ENCODE measurements at places on chromosomes 3 and 15.

GRCh38 chr3:16290007-16290826, 25.2 kb downstream of the OXNAD1 start:
- peak; percentile 73 for DNase-seq

- DNase-seq, result no peak
These were observed 76.6 kb downstream of the CPN2 start for GRCh38 chr3:194274424-194275085.

DNA sequence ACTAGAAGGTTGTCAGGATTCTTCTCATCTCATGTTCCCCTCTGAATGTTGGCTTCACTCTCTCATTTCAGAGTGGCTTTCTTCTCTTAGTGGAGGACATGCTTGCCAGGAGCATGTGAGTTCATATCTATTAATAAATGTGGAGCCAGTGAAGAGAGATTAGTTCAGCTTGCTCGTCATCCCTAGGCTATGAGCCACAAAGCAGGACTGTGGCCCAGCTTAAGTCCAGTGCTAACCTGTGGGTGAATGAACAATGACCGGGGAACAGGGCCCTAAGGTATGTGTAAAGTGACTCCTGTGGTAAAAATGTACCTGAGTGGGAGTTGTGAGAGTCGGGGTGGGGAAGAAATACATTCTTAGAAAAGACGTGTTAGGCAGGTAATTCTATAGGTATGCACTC, 96.9 kb upstream of the TBL1XR1 start:
- DNase-seq, result no peak

DNA sequence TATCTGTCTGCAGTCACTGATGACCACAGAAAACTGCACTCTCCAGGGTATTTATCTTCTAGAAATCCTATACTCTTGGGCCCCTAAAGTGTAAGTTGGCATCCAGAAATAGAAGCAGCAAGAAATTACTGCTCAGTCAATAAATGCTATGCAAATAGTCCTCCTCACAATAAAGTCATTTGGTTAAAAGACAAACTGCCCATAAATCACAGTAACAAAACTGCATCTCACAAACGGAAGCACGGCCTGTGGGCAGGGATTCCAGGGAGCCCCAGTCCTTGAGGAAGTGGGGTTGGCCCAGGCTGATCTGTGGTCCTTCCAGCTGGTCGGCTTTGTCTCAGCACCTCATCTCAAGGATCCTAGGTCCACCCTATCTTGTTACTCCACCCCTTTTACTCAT, 29.7 kb upstream of the SPATA12 start:
- no peak for DNase-seq

DNA sequence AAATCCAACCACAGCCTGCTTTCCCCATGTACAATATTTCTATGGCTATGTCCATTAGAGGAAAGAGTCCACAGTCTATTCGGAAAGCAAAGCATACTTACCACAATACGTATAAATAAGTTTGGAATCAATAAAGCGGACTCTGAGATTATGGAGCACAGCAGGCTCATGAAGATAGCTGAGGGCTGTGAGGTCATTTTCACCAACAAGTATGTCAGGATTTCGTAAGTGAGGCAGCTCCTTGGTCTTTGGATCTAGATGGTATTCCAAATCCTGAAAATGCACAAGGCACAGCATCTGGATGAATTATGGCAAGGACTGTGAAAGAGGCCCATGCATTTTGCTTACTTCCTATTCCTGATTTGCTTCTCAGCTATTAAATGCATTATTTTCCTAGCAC, 100.4 kb downstream of the MYO5A start:
- peak; percentile 91 for DNase-seq

- DNase-seq, result peak; percentile 97
These were observed 3.3 kb downstream of the HES1 start for GRCh38 chr3:194139071-194139813.

- DNase-seq, result no peak
These were observed 108.9 kb upstream of the ZNF717 start for GRCh38 chr3:75894234-75894633.

GRCh38 chr3:55069950-55070349, 142.1 kb upstream of the LRTM1 start:
- no peak for DNase-seq

DNA sequence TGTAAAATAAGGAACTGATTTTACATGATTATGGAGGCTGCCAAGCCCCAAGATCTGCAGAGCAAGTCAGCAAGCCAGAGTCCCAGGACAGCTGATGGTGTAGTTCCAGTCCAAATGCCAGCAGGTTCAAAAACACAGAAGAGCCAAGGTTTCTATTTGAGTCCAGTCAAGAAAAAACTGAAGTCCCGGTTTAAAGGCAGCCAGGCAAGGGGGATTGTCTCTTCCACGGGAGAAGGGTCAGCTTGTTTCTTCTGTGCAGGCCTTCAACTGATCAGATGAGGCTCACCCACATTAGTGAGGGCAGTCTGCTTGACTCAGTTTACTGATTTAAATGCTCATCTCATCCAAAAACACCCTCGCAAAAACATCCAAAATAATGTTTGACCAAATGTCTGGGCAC, 246.2 kb downstream of the PLCL2 start:
- DNase-seq, result no peak

DNA sequence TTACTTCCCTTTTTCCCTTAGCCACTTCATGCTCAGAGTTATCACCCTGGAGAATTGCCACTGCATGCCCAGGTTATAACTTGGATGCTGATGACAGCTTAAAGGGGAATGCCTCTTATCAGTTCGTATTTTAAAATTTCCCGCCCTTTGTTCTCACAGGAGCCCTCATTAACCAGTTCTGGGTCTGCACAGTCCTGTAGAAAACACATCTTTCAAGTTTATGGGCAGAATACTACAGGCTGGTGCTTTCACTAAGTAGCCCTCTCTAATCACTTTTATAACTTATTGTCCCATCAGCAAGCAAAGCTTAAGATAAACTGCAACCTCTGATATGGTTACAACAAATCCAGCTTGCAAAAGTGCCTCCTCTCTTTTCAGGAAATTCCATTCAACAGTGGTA, 587.3 kb upstream of the UBE2E2 start:
- no peak for DNase-seq

DNA sequence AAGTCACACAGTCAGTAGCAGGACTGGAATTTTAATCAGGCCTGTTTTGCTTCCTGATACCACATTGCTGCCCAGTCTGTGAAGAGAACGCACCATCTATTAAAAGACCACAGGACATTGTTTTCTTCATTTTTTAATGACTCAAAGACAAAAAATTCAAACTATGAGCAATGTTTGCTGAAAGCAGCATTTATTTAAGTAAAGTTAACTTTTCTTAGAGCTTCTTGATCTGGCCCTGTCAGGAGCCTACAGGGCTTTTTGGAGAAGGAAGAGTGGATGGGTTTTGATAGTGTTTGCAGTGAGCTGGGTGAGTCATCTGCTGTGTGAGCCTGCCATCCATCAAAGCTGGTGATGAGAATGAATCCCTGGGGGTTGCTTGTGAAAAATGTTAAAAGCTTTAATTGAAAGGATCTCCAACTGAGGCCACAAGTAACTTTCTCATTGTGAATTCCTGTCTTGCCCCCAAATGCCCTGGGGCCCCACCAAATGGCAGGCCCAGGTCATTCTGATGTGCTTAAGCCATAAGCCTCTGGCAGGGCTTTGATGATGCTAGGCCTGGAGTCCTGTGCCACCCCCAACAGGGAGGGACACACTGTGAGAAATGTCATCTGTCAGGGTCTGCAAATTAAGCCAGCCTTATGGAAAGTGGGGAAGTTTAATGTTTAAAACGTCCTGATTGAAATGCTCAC, 136.2 kb upstream of the PFN2 start:
- peak; percentile 86 for DNase-seq

- DNase-seq, result peak; percentile 68
These were observed 197.5 kb upstream of the C2CD4B start for GRCh38 chr15:62362608-62363007.

DNA sequence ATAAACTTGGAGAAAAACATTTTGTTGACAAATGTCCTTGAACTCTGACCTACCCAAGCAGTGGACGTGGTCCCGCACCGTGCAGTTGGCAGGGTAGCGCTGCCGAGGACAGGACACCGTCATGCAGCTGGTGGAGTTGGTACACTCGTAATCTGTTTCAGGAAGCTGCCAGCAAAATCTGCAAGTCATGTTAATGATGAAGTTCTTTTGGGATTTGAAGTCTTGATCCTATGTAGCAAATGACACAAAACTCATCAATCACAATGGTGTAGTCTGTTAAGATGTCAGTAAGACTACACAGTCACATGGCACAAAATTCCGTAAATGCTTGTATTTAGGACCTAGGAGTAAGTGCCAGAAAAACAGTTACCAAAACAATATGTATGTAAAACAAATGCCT, 5.5 kb downstream of the TM2D3 start:
- DNase-seq, result peak; percentile 42

DNA sequence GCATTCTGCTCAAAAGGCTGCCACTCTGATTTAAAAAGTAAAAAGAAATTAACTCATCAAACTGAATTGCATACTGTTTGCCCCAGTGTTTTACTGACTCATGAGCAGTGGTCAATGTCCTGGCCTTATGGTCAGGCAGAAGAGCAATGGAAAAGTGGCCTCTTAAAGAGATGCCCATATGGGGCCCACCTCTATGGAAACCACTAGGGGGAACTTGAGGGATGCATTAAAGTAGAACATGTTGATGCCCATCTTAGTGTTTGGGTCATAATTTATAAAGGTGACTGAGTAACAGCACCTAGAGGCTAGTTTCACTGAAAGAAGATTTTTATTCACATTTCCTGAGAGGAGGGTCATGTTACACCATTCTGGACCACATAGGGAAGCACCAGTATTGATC, 66.5 kb upstream of the RNU6-1 start:
- DNase-seq, result peak; percentile 32

GRCh38 chr3:145801696-145802095, 359.3 kb downstream of the PLOD2 start:
- no peak for DNase-seq

GRCh38 chr3:157464321-157464720, 27.7 kb downstream of the PTX3 start:
- peak; percentile 62 for DNase-seq

DNA sequence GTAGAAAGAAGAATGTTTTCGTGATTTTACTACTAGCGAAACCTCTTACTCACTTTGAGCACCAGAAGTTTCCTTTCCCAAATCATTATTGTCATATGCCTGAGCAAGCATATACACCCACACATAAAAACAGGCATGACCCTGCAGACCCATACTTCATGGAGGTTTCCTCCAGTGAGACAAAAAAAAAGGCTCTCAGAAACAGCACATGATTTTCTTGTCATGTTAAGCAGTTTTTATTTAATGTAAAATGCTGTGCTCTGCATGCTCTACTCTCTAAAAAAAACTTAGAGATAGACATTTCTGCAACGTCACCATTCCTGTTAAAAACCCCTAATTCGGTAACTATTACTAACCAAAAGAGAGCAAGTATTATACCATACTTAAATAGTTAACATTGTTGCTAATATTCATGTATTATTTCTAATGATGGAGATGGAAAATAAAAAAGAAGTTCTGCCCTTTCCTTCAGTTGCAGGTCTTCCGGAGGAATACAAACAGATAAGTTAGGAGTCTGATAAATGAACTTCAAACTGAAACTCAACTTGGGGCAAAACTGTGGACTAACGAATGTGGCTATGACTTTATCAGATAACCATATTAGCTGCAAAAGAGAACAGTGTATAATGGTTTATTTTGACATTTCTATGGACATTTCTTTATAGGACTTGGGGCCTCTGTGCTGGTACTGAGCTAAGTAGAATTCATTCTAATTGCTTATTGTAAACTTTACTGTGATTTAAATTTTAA, 15.9 kb downstream of the CD200R1 start:
- DNase-seq, result no peak

DNA sequence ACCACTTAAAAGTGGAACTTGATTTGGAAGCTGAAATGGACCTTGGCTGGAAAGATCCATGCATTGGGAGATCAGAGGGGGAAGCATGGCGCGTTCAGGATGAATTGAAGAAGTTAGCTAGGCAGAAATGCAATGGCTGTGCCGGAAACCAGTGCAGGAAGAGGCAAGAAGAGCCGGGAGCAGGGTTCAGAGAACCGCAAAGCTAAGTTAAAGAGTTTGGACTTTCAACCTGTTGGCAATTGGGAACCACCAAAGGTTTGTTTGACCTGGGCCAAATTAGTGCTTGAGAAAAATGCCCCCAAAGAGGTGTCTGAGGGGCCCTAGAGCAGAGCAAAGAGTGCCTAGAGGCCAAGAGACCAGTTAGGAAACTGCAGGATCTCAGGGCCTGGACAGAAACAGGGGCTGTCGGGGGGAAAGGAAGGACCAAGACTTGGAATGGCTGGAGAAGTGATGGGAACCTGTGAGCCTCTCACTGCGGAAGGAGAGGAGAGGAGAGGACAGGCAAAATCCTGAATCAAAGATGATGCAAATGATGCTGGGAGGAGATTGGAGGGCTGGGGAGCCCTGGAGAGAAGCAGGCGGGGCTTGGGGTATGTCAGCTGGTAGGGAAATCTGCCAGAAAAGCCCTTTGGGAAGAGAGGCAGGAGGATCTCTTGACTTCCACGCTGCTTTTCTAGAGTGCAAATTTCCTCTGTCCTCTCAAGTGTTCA, 49.3 kb downstream of the FAM174B start:
- no peak for DNase-seq

All from fibroblast of villous mesenchyme (primary cell).